Kidney capillary endothelial cell (primary cell): ENCODE measurements at places on chromosomes 13 and 19.
A peak's percentile ranks its signal among the peaks of the same experiment; 100 is the strongest.

- DNase-seq, result peak; percentile 90
Observed at GRCh38 chr19:46728693-46729339, 11.9 kb upstream of the PRKD2 start.

DNA sequence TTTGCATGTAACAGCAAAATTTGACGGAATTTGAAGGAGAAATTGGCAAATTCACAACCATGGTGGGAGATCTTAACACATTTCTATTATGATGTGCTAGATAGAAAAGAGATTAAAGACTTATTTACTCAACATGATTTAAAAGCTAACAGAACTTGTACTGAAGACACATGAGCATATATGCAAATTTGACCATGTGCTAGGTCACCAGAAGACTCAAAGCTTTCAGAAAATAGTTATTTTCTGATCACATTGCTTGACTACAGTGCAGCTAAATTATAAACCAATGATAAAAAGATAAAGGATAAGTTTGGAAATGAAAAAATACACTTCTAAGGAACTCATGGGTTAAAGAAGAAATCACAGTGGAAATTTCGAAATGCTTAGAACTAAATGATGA lies 9.1 kb downstream of the GPR183 start:
- no peak for DNase-seq

DNA sequence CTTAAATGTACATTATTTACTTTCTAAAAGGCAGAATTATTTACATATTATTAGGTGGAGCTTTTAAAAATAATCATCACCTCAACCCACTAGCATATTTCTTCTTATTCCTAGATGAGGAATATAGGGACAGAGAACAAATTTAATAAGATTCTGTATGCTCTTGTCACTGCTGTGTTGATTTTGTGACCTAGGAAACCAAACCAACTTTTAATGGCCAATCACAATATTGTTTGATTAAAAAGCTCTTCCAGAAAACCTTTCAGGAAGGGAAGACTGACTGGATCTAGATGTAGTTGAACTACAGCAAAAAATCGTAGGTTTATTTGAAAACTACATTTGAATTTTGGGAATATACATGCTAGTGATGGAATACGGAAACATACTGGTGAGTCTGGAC lies 91.8 kb upstream of the RAP2A start:
- no peak for DNase-seq

- no peak for DNase-seq
Observed at GRCh38 chr19:15532779-15533521, 24.6 kb downstream of the CYP4F22 start.

- DNase-seq, result no peak
Observed at GRCh38 chr13:18946738-18947137, 234.9 kb downstream of the TUBA3C start.

DNA sequence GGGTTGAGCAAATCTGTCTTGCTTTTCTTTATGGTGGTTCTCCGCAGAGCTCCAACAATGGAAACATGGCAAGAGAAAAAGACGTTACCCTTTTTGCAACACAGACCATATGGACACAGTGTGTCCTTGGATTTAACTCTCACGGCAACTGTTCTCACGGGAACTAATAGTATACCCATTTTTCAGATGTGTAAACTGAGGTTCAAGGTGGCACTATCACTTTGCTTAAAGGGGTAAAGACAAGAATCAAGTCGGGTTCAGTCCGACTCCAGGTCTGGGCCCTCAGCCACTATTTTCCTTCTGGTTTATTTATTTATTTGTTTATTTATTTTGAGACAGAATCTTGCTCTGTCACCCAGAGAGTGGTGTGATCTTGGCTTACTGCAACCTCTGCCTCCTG lies 176.0 kb downstream of the CACNA1A start:
- no peak for DNase-seq

- DNase-seq, result no peak
Observed at GRCh38 chr19:4388337-4389063, 11.8 kb downstream of the SH3GL1 start.

- no peak for DNase-seq
Observed at GRCh38 chr13:53066411-53066810, 37.8 kb downstream of the OLFM4 start.

- no peak for DNase-seq
Observed at GRCh38 chr13:38900188-38900587, 90.4 kb downstream of the STOML3 start.

- DNase-seq, result no peak
Observed at GRCh38 chr13:114219392-114219791, 15.3 kb upstream of the CDC16 start.
